Activated T-cell treated with anti-CD3 and anti-CD28 coated beads, Interleukin-2, amount 50 U/mL, for 72 hours (primary cell): ENCODE measurements at places on chromosomes 1 and 21. TPM values are rescaled to one million over a fixed set of nuclear protein-coding genes. Genes with fewer than 3 reads are reported as not detected.

GRCh38 chr1:63705078-63705477 lies 68.7 kb upstream of the ROR1 start:
- peaks cover 13% of the 10 kb centered on the region for H3K27me3 ChIP-seq
- no peak overlapping the region for H3K4me3 ChIP-seq
- no peak overlapping the region for H3K27ac ChIP-seq
- no peak for DNase-seq
- no peaks in the 10 kb centered on the region for H3K36me3 ChIP-seq

GRCh38 chr1:84365225-84366221 lies 32.8 kb upstream of the DNASE2B start:
- no peak overlapping the region for H3K4me3 ChIP-seq
- DNase-seq: peak; percentile 5
- no peaks in the 10 kb centered on the region for H3K36me3 ChIP-seq
- H3K4me1 ChIP-seq: peaks cover 14% of the 10 kb centered on the region
- no peaks in the 10 kb centered on the region for H3K27me3 ChIP-seq
- H3K27ac ChIP-seq: no peak overlapping the region

DNA sequence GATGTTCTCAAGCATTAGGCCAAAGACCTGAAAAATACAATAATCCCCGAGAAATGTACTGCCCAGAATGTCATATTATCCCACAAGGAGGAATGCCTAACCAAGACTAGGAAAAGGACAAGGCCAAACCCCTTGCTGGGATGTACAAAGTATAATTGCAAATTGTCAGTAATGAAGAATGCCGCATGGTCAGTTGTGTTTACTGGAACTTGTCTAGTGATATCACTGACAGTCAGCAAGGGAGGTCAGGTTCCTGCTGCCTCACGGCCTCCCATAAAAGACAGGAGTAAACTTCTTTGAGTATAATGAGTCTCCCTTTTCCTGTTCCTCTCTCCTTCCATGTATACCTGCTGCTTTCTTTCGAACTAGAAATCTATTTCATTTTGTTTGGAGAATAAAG lies 222.8 kb downstream of the RHOU start:
- H3K27ac ChIP-seq: no peak overlapping the region
- H3K4me3 ChIP-seq: no peak overlapping the region
- DNase-seq: no peak
- H3K27me3 ChIP-seq: no peaks in the 10 kb centered on the region
- no peaks in the 10 kb centered on the region for H3K36me3 ChIP-seq

The GPR37L1 gene
- not detected for total RNA-seq

DNA sequence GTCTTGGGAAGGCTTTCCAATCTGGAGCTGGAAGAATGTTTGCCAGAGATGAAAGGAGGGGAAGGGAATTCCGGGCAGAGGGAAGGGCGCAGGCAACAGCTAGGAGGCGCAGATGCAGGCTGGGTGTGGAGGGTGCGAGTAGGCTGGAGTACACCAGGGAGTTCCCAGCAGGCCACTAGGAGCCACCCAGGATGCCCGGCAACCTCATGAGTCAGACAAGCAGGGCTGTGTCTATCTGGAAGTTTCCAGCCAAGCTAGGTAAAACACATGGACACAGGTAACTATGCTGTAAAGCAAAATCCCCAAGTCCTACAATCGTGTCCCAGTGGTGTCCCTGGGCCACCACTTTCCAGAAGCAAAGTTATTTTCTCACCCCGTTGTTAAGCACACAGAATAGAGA lies 990 bp upstream of the NBL1 start:
- H3K4me1 ChIP-seq: peaks cover 31% of the 10 kb centered on the region
- H3K4me3 ChIP-seq: peak overlapping the region; percentile 90
- peaks cover 2% of the 10 kb centered on the region for H3K36me3 ChIP-seq
- DNase-seq: no peak

DNA sequence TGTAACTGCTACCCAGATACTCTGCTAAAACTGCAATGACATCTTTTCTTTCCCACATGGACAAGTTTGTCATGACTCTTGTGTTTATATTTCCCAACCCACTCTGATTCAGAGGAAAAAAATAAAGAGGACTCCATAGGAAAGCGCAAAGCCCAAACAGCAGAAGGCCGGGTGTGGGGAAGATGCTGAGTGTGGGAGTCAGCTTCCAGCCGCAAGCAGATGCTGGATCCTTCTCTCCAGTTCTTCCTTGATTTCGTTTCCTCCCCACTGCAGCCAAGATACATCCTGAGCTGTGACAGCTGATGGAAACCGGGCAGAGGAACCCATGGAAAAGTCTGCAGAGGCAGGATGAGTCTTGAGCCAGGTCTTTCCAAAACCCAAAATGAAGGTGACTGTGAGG lies 498.2 kb downstream of the PLPP3 start:
- H3K27me3 ChIP-seq: no peaks in the 10 kb centered on the region
- H3K36me3 ChIP-seq: no peaks in the 10 kb centered on the region
- no peak for DNase-seq

DNA sequence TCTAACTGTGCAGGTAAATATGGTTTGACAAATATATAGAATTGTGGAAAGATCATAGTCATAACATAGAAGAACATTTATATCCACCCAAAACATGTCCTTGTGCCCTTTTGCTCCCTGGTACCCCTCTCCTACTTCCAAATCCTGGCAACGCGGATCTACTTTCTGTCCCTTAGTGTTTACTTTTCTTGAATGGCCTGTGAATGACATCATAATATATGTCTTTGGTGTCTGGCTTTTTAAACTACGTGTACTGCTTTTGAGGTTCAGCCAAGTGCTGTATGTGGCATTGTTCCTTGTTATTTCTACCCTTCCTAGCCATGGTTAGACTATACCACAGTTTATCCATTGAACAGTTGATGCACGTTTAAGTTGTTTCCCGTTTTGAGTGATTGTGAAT lies 155.6 kb downstream of the SDCCAG8 start:
- DNase-seq: no peak
- H3K36me3 ChIP-seq: no peaks in the 10 kb centered on the region
- no peaks in the 10 kb centered on the region for H3K27me3 ChIP-seq
- no peak overlapping the region for H3K4me3 ChIP-seq

DNA sequence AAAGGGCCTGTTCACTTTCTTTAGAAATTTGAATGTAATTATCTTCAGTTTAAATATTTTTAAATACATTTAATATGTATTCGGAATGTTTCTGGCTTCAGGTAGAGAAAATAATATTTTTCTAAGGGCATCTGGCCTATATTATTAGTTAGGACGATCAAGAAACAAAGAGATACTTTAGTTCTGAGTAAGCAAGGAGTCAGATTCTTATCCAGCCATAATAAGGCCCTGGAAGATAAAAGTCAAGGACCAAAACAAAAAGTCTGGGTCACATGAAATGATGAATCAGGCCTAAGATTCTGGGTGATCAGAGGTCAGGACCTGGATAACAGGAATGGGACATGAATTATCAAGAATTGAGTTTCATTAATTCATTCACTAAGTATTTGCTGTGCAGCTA lies 6.3 kb downstream of the PHC2 start:
- H3K27ac ChIP-seq: no peak overlapping the region
- H3K4me3 ChIP-seq: no peak overlapping the region
- DNase-seq: no peak
- peaks cover 20% of the 10 kb centered on the region for H3K27me3 ChIP-seq

- no peaks in the 10 kb centered on the region for H3K27me3 ChIP-seq
- no peaks in the 10 kb centered on the region for H3K36me3 ChIP-seq
- no peak for DNase-seq
- no peak overlapping the region for H3K27ac ChIP-seq
- H3K4me3 ChIP-seq: no peak overlapping the region
Measured at GRCh38 chr1:216554934-216555333, 131.7 kb upstream of the USH2A start.

DNA sequence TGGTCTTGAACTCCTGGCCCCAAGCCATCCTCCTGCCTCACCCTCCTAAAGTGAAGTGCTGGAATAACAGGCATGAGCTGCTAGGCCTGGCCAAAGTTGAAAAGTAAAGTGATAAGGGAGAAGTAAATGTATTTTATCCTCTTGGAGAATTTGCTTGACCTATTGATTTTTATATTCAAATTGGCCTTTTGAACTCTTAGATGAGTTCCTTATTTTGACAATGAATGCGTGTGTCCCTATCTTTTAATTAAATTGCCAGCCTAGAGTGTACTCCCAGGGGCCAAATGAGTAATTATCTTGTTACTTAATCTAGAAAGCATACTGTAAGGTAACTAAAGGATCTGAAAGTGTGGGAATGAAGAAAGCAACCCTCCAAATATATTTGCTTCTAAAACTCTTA lies 11.4 kb downstream of the RNF11 start:
- H3K27ac ChIP-seq: no peak overlapping the region
- H3K4me1 ChIP-seq: peaks cover 40% of the 10 kb centered on the region
- no peak for DNase-seq
- no peaks in the 10 kb centered on the region for H3K36me3 ChIP-seq
- H3K4me3 ChIP-seq: no peak overlapping the region
- H3K27me3 ChIP-seq: no peaks in the 10 kb centered on the region

GRCh38 chr1:169106095-169106920 lies at the start of gene ATP1B1:
TSS of gene ATP1B1 (plus strand) at chr1:169106690. CDS start at chr1:169106830, 140 bp downstream.
- peak; percentile 86 for DNase-seq
- H3K27ac ChIP-seq: peak within 1 kb of the TSS; percentile 26
- H3K4me1 ChIP-seq: peaks cover 51% of the 10 kb centered on the region
- no peaks in the 10 kb centered on the region for H3K27me3 ChIP-seq
- no peaks in the 10 kb centered on the region for H3K36me3 ChIP-seq

- no peak overlapping the region for H3K27ac ChIP-seq
- H3K4me1 ChIP-seq: no peaks in the 10 kb centered on the region
- H3K27me3 ChIP-seq: peaks cover 47% of the 10 kb centered on the region
- H3K4me3 ChIP-seq: no peak overlapping the region
- no peak for DNase-seq
- no peaks in the 10 kb centered on the region for H3K36me3 ChIP-seq
Measured at GRCh38 chr1:202264726-202265125, 71.1 kb downstream of the LGR6 start.

The PGLYRP3 gene
- total RNA-seq: not detected
